ENCODE measurements at places on chromosomes 1 and 21. TPM values are rescaled to one million over a fixed set of nuclear protein-coding genes. Genes with fewer than 3 reads are reported as not detected.

DNA sequence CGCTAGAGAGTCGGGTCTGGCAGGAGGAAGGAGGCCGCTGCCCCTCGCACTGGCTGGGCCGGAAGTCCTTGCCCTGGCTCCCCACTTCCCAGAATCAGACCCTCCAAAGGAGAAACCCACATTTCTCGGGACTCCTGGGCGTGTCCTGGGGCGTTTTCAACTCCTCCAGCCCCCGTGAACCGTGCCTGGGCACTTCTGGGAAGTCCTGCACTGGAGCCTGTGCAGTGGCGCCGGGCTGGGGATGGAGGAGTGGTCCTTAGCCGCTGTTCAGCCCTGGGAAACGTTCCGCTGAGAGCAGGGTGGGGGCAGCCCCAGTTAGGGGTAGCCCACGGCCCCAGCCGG lies 3.0 kb downstream of the IGSF21 start:
- DNase-seq: no peak

DNA sequence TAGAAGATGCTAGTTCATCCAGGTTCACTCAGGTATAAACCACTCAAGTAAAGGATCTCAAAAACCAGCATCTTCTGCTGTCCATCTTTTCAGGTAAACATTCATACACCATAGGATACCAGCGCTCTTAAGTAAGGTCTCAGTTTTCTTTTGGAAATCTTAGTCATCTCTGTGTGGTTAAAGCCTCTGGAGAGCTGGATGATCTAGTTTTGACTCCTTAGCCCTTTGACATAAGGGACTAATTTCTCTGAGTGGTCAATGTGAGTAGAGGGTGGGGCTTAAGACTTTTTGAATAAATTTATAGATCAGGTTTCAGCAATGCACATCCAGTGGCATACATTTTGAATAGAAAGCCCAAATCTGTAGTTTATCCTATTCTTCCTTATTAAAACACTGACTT lies 92.3 kb downstream of the CTH start:
- DNase-seq: peak; percentile 72

GRCh38 chr1:107251839-107252238 lies 111.0 kb downstream of the NTNG1 start:
- no peak for DNase-seq

- DNase-seq: peak; percentile 40
Measured at GRCh38 chr1:172717722-172718465, 59.0 kb downstream of the FASLG start.

DNA sequence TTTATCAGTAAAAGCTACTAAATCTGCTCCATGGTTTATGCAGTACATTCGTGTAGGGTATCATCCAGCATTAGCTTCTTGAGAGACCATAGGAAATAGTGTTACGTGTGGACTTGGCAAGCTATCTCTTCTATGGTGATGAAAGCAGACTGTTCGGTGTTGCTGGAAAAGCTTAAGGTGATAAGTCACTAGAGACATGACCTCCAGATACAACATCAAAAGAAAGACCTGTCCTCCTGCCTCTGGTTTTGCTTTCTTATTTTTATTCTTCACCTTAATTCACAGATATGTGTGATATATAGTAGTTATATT lies 53.5 kb upstream of the S1PR1 start:
- no peak for DNase-seq

GRCh38 chr1:207885129-207886032 lies 25.5 kb downstream of the CD34 start:
- DNase-seq: peak; percentile 87

DNA sequence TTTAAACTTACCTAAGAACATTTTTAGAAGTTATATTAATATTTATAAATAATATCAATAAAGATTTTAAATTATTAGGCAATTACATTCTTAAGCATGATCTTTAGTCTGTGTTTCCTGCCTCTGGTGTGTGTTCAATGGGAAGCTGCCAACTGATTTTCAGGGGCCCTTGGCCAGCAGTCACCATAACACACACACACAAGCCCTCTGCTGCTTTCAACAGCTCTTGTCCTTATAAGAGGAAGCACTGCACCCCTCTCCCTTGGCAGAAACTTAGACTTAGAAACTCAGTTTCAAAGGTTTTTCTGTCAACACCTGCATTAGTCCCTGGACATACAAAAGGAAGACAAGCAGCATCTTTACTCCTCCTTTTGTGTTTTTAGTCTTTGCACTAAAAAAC lies 81.4 kb downstream of the VAV3 start:
- DNase-seq: no peak

GRCh38 chr1:244111027-244111426 lies 59.9 kb downstream of the ZBTB18 start:
- DNase-seq: no peak

KRTAP13-4 gene
- not detected for total RNA-seq

- DNase-seq: peak; percentile 87
Measured at GRCh38 chr1:224067621-224068457, 46.1 kb upstream of the FBXO28 start.

DNA sequence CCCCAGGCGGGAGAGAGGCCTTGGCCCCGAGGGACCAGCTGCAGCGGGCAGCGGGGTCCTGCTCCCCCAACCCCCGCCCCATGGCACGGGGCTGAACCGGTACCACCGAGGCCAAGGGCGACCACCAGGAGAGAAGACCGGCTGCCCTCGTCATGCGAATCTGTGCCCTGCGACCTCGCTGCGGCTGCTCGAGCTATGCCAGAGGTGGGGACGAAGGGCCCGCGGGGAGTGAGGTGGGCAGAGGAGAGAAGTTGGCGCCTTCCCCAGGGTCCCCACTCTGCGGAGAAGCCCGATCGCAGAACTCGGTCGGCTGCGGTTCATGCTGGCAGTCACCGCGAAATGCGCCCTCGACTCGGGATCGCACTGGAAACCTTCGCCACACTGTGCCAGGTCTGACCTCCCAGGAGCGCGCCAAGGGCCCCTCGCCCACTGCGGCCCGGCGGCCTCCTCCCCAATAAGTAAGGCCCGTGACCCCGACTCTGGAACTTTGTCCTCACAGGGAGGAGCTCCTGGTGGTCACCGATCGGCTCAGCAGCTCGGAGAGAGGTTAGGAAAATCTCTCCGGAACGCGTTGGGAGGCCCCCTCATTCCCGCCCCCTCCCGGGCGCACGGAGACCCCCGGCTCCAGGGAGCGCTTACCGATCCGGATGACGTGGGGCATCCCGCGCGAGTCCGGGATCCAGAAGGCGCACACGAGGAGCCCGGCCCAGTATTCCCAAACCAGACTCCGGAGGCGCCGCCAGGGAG lies 787 bp downstream of the GRIK3 start:
- DNase-seq: peak; percentile 29
